CD4-positive, alpha-beta T cell treated with Interleukin-1 beta for 1 hour (primary cell): ENCODE measurements at places on chromosomes 4 and X.

DNA sequence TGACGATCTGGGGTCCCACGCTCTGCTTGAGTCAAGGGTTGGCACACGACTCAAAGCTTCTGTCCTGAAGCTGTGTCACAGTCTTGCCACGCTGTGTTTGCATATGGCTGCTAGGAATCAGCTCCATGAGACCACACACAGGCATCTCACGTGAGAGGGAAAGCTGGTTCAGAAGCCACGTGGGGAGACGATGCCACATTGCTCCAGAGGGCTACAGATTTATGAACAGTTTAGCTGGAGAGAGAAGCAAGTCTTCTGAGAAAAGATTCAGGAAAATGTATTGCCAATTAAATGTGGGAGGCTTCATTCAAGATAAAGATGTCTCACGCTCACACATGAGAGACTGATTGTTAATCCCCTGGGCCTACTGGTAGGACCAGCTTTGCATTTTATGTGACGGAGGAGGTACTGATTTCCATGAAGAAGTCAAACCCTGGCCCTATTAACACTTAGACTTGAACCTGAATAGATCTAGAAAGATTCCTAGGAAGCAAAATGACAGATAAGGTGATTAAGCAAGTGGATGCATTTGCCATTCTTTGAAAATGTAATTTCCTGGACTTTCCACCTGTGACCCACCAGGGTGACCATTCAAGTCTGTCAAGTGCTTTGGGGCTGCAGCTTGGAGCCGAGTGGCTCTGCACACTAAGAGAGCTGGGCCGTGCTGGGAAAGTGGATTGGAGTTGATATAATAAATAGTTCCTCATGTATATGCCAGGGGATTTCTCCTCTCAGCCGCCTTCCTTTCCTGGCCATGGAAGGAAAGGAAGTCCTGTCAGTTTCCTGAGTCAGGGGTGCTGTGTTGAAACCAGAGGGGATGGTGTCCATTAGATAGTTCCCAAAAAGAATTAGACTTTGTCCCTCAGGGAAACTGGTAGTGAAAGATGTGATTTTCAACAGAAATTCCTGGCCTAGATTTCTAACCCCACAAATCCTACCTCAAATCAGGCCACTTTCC, 29.0 kb downstream of the ENPP6 start:
- DNase-seq: no peak

- no peak for DNase-seq
These were observed 128.7 kb downstream of the MID1IP1 start for GRCh38 chrX:38929966-38930421.

- DNase-seq: no peak
These were observed 123.8 kb upstream of the CXCL13 start for GRCh38 chr4:77481856-77482255.

- DNase-seq: no peak
These were observed at the start of gene SERTM2 for GRCh38 chrX:111511477-111511876. Gene SERTM2, plus strand, starts transcription at chrX:111511645. Its CDS starts 7,213 bp downstream, at chrX:111518858.

GRCh38 chr4:87235020-87235671, 14.7 kb upstream of the KLHL8 start:
- no peak for DNase-seq

DNA sequence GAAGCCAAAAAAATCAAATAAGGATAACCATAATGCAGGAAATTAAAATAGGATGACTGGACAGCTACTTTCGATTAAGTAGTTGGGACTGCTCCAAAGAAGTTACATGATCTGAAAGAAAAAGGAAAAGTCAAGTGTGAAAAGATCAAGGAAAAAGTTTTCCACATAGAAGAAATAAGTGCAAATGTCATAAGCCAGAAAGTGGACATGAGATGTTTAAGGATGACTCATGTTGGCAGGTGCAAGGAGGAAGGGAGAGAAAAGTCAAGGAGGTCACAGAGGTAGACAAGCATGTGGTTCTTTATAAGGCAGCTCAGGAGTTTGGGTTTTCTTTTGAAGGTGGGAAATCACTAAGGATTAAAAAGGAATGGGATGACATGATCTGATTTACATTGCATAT, 89.8 kb upstream of the GPRIN3 start:
- DNase-seq: no peak

GRCh38 chr4:142095886-142096605, 459.7 kb downstream of the IL15 start:
- no peak for DNase-seq

DNA sequence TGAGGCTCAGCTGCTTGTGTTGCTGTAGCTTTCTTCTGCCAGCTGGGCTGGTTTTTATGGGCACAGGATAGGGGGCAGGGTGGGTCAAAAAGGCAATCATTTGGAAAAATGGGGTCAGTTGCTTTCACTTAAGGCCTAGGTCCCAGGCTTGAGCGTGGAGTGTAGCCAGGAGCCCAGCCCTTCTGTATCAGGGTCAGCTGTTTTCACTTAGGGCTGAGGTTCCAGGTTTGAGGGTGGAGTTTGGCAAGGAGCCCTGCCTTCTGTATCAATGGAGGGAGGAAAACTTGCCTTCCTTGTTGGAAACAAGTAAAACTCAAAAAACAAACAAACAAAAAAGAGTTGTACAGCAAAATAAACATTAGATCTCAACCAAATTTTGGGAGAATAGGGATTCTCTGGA, 37.0 kb upstream of the UGT8 start:
- no peak for DNase-seq

GRCh38 chrX:143306991-143307937, 210.0 kb downstream of the SPANXN3 start:
- no peak for DNase-seq

GRCh38 chrX:118225711-118226428, 109.3 kb upstream of the KLHL13 start:
- DNase-seq: no peak

GRCh38 chr4:57612279-57612678, 502.1 kb upstream of the IGFBP7 start:
- no peak for DNase-seq

- DNase-seq: no peak
These were observed 85.9 kb upstream of the PAK3 start for GRCh38 chrX:111010111-111010510.

DNA sequence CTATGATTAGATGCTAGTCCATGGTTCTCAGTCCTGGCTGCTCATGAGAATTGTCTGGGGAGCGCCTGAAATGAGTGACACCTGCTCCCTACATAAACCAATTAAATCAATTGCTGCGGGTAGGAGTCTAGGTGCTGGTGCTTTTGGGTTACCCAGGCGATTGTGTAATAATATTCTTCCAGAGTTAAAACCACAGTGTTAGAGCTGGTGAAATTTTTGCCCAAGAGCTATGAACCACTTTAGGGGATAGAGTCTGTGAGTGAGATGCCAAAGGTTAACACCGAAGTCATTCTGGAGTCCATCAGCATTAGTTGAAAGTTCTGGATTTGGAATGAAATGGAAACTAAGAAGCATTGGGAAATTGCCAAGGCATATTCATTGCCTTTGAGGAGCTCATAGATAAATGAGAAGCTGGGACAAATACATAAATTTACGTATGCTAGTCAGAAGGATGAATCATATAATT, 15.3 kb downstream of the PDK3 start:
- DNase-seq: peak; percentile 39

GRCh38 chr4:4884611-4885010, 25.1 kb downstream of the MSX1 start:
- DNase-seq: no peak

DNA sequence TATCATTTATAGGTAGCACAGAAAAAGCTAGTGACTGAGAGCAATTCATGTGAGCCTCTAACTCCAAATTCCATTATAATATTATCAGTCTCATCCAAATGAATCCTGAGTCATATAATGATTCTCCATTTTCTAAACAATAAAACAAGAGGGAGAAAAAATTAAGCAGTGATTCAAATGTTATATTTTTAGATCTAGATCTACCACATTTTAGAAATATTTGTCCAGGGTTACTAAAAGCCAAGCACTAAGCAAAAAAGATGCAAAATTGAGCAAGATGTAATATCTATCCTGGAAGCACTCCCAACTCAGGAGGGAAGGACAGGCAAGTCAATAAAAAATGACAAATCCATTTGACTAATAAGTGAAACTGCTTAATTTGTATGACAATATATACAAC, 172.8 kb downstream of the FBXW7 start:
- no peak for DNase-seq

DNA sequence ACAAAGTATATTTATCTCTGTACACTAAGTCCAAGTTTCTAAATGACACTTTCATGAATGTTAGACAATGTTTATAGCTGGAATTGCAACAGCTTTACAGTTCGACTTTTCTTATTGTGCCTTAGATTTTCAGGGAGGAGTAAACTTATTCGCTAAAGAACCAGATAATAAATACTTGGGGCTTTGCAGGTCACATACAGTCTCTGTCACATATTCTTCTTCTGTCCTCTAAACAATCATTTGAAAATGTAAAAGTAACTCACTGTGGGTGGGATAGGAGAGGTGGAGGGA, 132.6 kb downstream of the SPRY1 start:
- DNase-seq: no peak

GRCh38 chrX:94695910-94696309, 1021.9 kb downstream of the FAM133A start:
- no peak for DNase-seq

DNA sequence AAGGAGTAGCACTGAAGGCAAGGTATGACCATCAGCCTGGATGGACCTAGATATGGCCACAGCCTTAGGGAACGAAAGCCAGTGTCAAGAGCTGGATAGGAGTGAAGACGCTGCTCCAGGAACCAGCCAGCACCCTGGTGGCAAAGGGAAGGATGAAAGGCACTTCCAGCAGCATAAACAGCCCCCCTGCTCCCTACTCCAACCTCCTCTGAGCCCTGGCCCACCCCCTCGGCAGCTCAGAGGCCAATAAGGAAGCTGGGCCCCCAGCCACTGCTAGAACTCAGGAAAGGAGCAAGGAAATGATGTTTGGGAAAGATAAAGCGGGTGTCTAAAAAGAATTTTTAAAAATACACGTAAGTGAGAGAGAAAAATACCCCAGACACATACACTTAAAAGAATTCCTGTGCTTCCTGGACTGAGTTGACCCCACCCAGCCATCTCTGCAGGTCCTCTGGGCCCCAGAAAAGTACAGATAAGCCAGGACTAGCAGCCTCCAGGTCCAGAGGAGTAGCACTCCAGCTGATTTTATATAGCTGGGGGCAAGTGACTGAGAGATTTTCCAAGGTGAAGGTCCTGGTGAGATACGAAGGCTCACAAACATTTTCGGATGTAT, 170.4 kb downstream of the SHROOM4 start:
- DNase-seq: no peak

DNA sequence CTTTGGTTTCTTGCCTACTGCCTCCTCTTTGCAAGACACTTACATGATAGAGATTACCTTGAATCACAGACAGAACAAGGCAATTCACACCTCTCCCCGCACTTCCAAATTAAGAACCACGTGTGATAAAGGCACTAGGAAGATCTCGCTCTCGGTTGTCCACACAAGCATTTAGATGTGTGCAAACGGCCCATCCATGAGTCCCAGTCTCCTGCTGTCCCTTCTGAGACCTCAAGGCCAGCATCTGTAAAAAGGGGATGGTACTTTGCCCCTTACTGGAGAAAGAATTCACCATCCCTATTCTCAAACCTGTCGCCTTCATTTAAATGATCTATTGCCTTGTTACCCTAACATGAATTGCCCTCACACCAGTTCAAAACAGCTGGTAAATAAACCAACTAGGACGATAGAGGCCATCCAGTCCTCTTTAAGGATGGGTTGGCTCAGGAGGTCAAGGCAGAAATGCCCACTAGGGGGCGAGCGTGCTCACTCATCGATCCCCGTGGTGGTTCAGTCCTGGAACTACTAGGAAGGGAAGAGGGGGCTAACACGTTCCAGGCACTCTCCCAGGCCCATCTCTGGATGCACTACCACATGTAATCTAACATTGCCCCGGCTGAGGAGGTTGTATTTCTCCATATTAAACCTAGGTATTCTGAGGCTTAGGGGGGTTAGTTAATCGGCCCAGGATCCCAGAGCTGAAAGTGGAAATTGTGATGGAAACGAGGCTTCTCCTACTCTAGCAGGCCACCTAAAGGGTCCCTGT, 95.8 kb downstream of the DHX15 start:
- peak; percentile 46 for DNase-seq

- no peak for DNase-seq
These were observed 140.8 kb upstream of the EDNRA start for GRCh38 chr4:147340111-147340510.

DNA sequence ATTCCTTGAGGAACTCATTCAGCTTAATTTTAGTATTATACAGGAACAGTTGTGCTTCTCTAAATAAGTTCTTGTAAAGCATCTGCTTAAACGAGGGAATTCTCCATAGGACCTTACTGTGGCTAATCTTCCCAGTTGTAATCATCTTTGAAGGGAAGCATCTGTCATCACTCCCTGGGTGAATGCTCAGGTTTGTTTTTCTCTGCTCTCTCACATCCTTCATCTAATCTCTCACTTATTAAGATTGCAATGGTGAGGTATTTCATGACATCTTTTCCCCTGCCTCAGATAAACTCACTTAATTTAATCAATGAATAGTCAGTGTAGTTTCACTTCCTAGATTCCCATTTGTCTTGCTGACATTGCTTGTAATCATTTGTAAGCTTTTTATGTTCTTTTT, 121.8 kb upstream of the ADAMTS3 start:
- no peak for DNase-seq

GRCh38 chr4:152525878-152526277, 10.0 kb downstream of the FBXW7 start:
- DNase-seq: no peak

GRCh38 chr4:41448934-41449333, 89.0 kb upstream of the LIMCH1 start:
- no peak for DNase-seq

- no peak for DNase-seq
These were observed 15.2 kb upstream of the GALNT7 start for GRCh38 chr4:173153445-173153844.

DNA sequence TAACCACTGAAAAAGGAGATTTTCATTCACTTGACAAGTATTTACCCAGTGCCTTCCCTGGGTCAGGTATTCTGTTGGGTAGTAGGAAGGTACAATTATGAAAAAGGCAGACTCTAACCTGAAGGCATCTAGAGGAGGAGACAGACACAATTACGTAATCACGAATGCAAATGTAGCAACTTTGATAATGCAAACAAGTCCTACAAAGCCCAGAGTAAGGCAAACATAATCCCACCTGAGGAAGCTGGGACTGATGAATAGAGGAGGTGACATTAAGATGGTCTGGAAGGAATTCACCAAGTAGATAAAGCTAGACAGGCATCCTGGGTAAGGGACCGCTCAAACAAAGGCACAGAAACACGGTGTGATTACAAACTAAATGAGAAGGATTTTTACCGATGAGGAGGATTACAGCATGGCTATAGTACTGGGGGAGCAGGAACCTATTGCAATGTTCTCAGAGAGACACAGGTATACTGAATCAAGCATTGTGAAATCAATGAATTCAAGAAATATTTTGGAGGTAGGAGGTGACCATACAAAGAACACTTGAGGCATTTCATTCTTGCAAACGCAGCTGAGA, 37.1 kb downstream of the TMEM150C start:
- no peak for DNase-seq

DNA sequence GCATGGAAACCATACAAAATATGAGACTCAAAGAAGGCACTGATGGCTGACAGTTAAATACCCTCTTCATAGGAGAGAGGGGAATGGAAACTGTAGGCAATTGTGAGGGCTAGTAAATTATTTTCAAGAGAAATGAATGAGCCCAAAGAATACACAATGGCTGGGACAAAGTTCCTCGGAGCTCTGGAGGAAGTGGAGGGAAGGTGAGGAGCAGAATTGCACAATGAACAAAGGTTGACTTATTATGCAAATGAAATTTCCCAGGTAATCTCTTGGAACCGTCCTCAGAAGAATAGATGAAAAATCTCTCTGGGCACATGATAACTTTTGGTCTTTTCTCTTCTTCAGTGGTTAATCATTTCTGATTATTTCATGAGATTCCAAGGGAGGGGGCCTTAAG, 202.6 kb upstream of the VCX start:
- no peak for DNase-seq
